ENCODE measurements at places on chromosomes 6 and 20.
A peak's percentile ranks its signal among the peaks of the same experiment; 100 is the strongest.

GRCh38 chr6:159759645-159760044 is 2.2 kb upstream of the ACAT2 start:
- no peak for DNase-seq

- no peak for DNase-seq
Measured at GRCh38 chr6:130603391-130603790, 223.8 kb upstream of the SMLR1 start.

GRCh38 chr20:25247956-25248785 is at the start of gene PYGB:
Gene PYGB (plus strand): TSS chr20:25248085. CDS start chr20:25248179, 94 bp downstream.
- peak; percentile 95 for DNase-seq

DNA sequence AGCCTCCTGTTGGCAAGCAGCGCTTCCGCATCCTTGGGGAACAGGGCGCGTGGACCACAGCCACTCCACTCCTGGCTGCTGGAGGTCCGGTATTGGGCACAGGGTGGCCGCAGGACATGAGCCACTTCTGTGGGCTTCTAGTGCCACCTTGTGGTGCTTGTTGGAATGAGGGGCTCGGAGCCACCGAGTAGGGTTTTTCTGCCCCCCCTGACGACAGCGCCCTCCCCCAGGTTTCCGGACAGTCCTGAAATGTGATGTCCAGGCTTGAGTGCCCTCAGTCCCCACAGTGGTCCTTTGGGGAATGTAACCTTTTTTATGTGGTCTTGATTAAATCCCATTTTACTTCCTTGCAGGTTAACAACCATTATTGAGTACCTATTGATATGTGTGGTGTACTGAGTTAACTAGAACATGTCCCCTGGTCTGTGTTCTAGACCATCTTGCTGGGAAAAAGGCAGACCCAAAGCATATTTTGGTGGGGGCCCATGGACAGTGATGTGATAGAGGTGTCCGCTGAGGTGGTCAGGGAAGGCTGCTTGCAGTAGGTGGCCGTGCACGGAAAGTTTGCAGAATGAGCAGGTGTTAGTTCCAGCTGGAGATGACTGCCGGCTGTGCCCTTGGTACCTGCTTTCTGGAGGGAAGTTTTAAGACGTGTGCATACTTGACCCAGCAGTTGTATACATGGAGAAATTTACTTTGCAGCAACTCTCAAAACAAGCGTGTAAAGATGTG is 70.0 kb downstream of the PTPN1 start:
- peak; percentile 67 for DNase-seq

DNA sequence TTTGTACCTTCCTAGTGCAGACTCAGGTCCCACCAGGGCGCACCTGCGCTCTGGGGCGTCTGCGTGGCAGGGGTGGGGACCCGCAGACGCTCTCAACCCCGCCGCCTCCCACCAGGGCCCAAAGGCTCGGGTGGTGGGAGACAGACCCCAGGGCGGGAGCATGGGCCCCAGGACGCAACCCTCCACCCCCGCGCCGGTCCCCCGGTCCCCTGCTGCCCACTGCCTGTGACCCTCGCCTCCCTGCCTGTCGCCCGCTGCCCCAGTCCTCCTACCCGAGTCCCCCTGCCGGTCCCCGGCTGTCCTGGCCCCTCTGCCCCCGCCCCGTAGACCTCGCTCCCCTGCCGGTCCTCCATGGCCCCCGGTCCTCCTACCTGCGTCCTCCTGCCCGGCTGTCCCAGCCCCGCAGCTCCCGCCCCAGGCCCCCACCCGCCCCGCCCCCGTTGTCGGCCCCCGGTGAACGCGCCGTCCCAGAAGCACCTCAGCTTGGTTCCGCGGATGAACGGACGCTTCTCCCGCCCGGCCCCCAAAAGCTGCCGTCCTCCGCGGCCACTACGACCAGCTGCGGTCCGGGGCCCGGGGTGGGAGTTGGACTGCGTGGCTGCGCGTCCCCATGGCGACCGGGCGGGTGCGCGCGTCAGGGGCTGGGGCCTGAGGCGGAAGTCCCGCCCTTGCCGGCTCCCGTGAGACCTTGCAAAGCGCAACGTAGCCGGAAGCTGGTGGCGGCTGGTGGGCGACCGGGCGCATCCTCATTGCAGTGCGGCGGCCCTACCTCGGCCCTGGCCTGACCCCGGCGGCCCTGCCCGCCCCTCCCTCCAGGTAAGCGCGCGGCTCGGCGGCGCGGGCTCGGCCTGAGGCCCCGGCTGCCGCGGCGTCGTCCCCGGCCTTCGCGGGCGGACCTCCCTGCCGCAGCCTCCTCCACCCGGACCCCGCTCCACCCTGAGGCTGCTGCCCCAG is at the start of gene ARFGAP1:
Gene ARFGAP1, plus strand, starts transcription at position 709 of the 954 bp plus-strand sequence. CDS start 2,768 bp downstream, outside the sequence.
- peak; percentile 97 for DNase-seq

DNA sequence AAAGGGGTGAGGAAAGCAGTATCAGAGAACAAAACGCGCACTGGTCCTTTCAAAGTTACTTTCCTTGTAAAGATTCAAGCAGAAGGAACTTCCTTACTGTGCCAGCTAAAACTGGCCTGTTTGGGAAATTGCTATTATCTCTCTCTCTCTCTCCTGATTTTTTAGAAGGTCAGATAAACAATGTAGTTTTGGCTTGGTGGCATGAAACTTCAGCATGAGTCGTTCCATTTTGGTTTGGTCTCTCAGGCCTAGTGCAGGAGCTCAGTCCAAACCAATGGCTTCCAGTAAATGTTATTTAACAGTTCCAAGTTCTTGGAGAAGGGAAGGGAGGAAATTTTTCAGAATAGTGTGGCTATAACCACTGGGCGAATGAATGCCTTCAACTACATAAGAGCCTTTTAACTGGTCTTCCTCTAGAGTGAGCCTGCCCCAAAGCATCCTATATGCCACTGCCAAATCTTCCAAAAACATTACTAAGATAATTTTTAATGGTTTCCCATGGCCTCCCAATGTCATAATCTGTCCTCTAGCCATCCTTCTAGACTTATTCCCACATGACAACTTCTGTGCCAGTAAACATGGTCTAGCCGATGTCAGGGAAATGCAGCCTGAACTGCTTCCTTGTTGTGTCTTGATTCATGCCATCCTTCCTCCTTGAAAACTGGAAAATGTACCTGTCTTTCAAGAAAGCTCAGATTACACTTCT is 9.1 kb upstream of the SNX9 start:
- no peak for DNase-seq

- DNase-seq: no peak
Measured at GRCh38 chr6:53130569-53131290, 17.9 kb downstream of the GCM1 start.

- no peak for DNase-seq
Measured at GRCh38 chr20:22374066-22374465, 210.3 kb downstream of the FOXA2 start.

DNA sequence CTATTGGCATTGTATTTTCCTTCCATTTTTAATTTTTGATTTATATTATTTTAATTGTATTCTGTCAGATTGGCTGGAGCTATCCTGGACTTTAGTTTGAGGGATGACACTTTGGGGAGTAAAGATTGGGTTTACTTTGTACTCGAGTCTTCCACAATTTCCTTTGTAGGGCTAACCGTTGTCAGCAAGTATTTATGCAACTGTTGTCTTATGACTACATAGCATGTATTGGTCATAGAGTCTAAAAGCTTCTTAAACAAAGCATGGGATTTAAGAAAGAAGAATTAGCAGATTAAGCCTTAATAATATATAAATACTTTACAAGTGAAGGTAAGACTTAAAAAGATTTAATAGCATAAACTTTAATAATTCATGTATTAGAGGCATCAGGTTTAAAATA is 19.6 kb downstream of the FARS2 start:
- DNase-seq: no peak

DNA sequence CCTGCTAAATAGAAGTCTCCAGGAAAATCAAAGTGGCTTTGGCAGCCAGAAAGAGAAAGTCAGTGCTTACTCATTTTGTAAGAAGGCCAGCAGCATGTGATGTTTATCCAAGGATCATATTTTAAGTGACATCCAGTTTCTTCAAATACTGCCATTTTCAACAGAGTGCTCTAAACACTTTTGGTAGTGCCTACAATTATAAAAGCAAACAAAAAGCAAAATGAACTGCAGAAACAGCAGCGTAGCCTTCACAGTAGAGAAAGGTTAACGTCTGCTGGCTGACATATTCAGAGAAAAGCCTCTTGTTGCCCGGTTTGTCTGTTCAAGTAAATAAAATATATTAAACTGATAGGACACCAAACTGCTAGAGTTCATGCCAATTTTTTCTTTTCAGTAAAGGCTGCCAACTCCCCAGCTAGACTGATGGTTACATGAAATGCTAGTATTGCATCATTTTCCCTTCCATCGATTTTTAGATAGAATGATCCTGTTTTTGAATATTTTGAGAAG is 705.7 kb upstream of the SLC35B3 start:
- DNase-seq: peak; percentile 6

GRCh38 chr20:11350126-11351005 is 567.3 kb upstream of the BTBD3 start:
- no peak for DNase-seq

- DNase-seq: no peak
Measured at GRCh38 chr6:34152806-34153520, 7.1 kb upstream of the GRM4 start.

DNA sequence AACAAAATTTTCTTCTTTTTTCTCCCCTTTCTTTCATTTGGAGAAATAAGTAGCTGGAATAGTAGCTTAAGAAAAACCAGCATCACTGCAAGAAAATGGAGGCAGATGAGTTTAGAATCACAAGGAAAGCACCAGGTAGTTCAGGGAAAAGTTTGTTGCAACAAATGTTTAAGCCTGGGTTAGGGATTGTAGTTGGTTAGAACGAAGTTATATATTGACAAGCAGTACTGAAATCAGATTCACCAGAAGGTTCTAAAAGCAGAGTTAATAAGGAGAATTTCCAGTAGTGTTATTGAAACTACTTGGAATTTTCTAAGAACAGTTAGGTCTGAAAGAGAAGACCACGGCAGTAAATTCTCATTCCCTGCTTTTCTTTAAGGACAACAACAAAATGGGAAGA is 70.2 kb downstream of the BMP2 start:
- no peak for DNase-seq

- DNase-seq: no peak
Measured at GRCh38 chr6:56477241-56477640, 165.4 kb downstream of the DST start.

DNA sequence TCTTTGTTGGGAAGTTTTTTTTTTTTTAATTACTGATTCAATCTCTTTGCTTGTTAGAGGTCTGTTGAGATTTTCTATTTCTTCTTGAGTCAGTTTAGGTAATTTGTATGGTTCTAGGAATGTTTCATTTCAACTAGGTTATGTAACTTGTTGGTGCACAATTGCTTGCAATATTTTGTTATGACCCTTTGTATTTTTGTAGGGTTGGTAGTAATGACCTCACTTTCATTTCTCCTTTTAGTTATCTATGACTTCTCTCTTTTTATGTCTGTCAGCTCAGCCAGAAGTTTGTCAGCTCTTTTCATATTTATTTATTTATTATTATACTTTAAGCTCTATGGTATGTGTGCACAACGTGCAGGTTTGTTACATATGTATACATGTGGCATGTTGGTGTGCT is 51.1 kb upstream of the SLC24A3 start:
- DNase-seq: no peak

DNA sequence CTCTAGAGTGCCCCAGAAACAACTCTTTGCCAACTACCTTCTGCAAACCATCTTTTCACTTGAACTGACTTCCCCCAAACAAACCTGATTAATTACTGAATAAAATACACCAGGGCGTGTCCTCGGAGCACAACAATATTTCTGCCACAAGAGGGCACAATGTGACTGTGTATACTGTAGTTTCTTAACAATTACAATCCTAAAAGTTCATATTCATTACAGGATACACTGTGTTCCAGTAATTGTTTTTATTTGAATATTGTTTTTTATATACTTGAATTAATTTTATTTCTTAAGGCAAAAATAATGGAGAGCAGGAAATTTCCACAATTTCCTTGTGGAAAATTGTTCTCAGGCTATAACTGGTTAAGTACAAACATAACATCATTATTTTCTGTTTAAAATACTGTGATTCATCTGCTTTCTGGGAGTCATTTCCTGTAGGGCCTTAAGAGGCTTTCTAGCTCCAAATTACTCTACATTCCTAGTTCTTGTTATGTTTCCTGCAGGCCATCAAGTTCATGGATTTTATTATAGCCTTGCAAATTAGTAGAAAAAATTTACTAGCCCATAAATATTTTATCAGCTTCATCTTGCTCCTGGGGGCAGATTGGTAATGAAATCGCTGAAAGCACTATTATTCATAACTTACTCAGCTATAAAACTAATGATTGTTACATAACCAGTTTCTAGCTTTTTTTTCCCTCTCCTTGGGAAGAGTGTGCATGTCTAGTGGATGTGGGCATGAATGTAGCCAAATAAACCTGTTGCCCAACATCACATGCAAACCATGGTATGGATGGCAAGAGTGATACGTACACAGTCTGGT is 51.9 kb upstream of the SLC22A16 start:
- peak; percentile 62 for DNase-seq

DNA sequence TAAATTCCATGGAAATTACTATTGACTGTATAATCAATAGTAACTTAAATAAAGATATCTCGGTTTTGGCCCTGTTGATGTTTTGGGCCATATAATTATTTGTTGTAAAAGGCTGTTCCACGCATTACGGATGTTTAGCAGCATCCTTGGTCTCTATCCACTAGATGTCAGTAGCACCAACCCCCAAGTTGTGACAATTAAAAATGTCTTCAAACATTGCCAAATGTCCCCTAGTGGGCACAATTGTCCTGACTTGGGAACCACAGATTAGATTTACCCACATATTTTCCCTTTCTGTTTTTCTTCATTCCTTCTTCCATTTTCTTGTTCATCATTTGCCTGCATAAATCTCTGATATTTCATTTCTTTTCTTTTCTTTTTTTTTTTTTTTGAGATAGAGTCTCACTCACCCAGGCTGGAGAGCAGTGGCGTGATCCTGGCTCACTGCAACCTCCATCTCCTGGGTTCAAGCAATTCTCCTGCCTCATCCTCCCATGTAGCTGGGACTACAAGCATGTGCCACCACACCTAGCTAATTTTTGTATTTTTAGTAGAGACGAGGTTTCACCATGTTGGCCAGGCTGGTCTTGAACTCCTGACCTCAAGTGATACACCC is 13.6 kb upstream of the WFDC8 start:
- no peak for DNase-seq

GRCh38 chr6:57087916-57088315 is 2.1 kb upstream of the ZNF451 start:
- DNase-seq: no peak

DNA sequence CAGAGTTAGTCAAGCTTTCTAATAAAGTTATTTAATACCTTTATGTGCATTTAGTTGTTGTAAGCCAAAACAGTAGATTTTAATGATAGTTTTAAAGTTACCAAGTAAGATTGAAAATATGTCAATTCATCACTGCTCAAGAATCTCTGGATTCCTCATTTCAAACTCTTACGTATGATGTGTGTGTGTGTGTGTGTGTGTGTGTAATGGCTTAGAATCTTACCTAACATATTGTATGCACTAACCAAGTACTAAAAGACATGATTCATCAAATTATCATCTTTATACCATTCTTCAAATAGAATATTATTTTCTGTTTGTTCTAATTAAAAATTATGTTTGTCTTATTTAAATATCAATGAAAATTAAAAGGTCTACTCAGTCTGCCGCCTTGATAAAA is 41.5 kb upstream of the ZNF337 start:
- DNase-seq: no peak

- DNase-seq: no peak
Measured at GRCh38 chr20:25052255-25053194, 5.4 kb downstream of the ACSS1 start.

All from cerebellum (tissue), 4 donors.